ENCODE measurements at places on chromosomes 13 and 19. TPM values are rescaled to one million over a fixed set of nuclear protein-coding genes. Genes with fewer than 3 reads are reported as not detected.

EDDM13 gene
- not detected for total RNA-seq

DNA sequence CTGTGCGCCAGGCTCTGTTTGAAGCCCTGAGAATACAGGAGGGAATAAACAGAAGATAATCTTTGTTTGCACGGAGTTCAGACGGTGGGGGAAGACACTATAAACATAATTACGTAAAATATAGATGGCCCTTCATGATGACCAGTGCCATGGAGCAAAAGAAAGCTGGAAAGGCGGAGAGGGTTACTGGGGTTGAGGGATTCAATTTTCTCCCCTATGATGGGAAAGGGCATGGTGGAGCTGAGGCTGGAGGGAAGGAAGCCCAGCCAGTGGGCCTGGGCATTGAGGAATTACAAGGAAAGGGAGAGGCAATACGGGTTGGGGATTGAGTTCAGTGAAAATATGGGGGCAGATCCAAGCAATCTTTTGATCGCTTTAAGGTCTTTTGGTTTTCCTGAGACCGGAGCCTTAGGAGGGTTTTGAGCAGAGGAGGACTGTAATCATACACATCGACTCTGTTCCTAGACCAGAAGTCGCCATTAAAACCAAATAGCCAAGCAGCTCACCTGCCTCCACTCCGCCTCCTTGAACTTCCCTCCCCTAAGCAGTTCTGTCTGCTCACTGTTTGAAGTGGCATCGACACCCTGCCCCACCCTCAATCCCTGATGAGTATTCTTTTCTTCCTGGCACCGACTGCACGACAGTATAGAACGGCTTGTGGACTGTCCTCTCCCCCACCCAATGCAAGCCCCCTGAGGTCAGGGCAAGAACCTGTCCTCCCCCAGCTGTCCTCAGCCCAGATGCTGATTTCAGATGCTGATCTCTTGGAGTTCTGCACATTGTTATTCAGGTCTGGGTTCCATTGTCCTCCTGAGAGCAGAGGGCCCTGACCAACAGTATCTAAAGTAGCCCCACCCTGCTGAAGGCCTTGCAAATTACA, 813 bp upstream of the ZNF296 start:
- no peak for DNase-seq

- DNase-seq = no peak
Observed at GRCh38 chr13:77893066-77893465, 25.6 kb downstream of the EDNRB start.

- DNase-seq = no peak
Observed at GRCh38 chr13:87094646-87095045, 576.5 kb upstream of the SLITRK5 start.

DNA sequence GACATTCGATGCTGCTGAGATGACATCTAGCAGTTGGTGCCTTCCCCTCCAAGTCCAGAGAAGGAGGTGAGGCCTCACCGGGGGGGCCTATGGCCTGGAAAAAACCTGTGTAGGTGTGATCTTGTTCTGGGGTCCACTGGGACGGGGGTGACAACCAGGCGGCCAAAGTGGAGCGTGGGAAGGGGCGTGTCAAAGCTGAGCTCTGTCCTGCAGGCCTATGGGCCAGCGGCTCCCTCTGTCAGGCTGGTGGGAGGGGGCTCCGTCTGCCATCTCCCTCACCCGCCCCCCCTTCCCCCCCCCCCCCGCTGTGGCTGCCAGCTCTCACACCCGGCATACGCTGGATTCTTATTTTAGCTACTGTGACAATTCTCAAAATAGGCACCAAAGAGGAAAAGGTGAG, 56.7 kb upstream of the UQCRFS1 start:
- peak; percentile 40 for DNase-seq

- DNase-seq = no peak
Observed at GRCh38 chr13:93872376-93872775, 607.1 kb downstream of the DCT start.

DNA sequence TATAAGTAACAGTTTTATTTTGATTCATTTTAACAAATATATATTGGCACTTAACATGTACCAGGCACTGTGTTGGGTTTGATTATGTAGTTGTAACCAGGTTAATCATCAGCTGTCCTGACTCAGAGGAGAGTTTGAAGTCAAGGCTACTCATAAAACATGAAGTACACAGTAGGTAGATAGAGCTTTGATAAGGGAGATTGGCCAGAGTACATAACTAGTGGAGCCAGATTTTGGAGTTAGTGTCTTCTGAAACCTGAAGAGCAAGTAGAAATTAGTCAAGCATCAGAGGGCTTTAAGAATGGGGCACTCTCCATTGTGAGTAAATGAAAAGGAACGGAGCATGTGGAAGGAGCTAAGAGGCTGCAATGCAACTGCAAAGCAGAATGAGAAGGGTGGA, 333.9 kb downstream of the RFC3 start:
- no peak for DNase-seq

RPS15 gene
- 1,344 TPM for total RNA-seq

DNA sequence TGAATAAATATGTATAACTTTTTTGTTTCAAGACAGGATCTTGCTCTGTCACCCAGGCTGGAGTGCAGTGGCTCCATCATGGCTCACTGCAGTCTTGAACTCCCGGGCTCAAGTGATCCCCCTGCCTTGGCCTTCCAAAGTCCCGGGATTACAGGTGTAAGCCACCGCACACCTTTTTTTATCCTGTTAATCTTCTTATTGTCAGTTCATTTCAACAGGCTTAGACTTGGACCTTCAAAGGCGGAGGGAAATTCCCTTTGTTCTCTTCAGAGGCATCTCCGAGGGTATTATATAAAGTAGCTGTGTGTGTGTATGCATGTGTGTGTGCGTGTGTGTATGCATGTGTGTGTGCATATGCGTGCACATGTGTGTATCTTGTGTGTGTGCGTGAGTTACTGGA, 35.0 kb downstream of the SUGP2 start:
- DNase-seq = no peak

DNA sequence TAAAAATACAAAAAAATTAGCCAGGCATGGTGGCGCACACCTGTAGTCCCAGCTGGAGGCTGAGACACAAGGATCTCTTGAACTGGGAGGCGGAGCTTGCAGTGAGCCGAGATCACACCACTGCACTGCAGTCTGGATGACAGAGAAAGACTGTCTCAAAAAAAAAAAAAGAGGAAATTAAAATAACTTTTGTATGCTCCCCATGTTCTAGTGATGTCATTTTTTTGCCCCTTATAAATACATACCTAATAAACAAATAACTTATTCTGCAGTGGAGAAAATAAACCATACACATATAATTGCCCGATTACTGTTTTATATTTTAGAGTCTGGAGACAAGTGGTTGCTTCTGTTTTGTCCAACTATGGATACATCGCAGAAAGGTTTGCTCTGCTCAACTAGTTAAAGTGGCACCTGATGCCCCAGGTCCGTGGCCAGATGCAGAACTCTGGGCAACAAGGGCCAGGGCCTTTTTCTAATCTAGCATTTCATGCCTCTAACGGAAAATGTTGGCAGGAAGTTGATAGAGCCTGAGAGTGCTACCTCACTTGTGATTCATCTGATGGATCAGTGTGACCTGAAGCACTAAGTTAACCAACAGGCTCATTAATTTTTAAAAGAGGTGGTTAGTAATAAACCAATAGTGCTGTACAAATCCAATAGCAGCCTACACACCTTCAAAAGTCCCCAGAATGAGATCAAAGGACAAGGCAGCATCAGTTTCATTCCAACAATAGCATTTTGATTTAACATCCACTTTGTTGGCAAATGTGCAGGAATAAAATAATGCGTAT, 18.8 kb downstream of the UBE2L5 start:
- no peak for DNase-seq

- no peak for DNase-seq
Observed at GRCh38 chr13:52955472-52955874, 73.1 kb upstream of the OLFM4 start.

- no peak for DNase-seq
Observed at GRCh38 chr19:15318241-15318691, 14.1 kb downstream of the BRD4 start.

SERPINE3 gene
- 0.36 TPM for total RNA-seq

DNA sequence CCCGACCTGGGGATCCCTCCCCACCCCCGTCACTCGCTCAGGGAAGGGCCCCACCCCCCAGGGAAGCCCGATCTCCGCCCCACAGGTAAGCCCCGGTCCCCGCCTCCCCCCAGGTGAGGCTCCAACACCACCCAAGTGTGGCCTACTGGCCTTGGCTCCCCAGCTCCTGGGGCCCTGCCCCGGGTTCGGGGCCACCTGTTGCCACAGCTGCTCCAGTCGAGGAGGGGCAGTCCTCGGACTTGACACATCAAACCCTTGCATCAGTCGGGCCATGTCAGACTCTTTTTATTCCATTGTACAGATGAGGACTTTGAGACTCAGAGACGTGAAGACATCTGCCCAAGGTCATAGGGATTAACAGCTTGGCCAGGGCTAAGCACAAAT, 512 bp downstream of the CC2D1A start:
- DNase-seq = no peak

DNA sequence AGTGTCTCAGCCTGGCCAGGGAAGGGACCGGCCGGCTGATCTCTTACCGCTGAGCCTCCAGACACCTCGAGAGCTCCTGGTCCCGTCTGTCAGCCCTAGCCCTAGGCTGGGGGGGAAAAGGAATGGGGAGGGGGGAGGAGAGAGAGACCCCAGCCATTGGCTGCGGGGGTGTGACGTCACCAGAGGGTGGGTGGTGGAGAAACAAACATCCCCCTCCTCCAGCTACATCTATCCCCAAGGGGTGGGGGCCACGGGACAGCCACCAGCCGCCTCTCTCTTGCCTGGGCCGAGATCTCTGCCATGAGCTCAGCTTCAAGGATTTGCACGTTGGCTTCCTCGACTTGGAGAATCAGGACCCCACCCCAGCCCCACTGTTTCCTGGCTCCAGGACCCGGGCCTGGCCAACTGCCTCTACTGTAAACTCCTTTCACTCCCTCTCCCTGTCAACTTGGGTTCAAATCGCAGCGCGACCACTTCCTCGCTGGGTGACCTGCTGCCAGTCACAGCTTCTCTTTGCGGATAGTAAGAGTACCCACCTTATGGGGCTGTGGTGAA, at the start of gene PRX:
Gene PRX (minus strand): TSS at position 88 of the 555 bp plus-strand sequence. CDS start 5,446 bp downstream, outside the sequence.
- DNase-seq = no peak

DNA sequence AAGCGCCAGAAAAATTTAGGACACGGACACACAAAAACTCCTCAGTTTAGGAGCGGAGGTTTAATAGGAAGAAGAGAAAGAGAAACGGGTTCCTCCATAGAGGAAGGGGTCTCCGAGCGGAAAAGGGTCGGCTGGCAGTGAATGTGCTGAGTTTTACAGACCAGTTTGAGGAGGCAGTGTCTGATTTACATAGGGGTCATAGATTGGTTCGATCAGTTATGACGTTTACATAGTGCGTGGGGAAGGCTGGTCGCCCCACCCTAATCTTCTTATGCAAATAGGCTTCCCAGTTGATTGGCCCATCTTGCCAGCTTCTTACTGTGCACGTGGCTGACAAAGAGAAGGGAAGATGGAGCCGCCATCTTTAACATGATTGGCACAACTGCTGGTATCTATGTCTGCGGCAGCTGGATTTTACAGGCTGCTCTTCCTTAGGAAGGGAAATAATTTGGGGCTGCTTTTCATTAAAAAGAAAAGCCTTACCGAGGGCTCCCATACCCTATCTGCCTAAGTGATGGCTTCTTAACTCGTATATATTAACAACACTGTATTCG, 1.2 kb upstream of the ZNF225 start:
- no peak for DNase-seq

IZUMO2 gene
- total RNA-seq = not detected

- no peak for DNase-seq
Observed at GRCh38 chr19:13986348-13986904, 19.7 kb downstream of the RFX1 start.

- DNase-seq = no peak
Observed at GRCh38 chr13:36490055-36490454, 57.8 kb downstream of the CCNA1 start.

NUCB1 gene
- total RNA-seq = 205 TPM

- DNase-seq = no peak
Observed at GRCh38 chr19:47239610-47240296, 8.8 kb upstream of the BBC3 start.

SPC24 gene
- 15.0 TPM for total RNA-seq

DNA sequence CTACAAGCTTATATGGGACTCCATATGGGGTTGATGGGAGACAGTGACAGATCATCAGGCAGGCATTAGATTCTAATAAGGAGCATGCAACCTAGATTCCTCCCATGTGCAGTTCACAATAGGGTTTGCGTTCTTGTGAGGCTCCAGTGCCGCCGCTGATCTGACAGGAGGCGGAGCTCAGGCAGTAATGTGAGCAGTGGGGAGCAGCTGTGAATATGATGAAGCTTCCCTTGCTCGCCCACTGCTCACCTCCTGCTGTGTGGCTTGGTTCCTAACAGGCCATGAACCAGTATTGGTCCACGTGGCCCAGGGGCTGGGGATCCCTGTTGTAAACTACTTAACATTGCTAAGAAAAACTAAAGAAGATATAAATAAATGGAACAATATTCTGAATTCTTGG, 378.4 kb downstream of the KCNRG start:
- no peak for DNase-seq

GRCh38 chr19:14342809-14343208, 38.4 kb upstream of the ADGRE5 start:
- no peak for DNase-seq

DNA sequence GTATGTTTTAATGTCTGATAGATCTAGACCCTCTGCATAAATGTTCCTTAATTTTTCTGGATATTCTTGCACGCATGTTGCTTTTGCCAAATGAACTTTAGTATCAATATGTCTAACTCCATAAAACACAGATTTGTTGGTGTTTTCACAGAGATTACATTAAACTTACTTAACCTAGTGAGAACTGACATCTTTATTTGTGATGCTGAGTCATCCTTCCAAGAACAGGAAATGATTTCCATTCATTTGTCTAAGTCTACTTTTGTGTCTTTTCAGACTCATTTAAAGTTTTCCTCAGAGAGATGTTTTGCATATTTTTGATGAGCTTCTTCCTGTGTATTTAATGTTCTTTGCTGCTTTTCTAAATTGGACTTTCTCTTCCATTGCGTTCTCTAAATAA, 184.0 kb downstream of the SLC7A1 start:
- DNase-seq = no peak

- no peak for DNase-seq
Observed at GRCh38 chr19:29890392-29890791, 51.6 kb upstream of the URI1 start.

PRX gene
- 1.2 TPM for total RNA-seq

GRCh38 chr13:71454509-71454908, 412.5 kb downstream of the DACH1 start:
- DNase-seq = no peak

DNA sequence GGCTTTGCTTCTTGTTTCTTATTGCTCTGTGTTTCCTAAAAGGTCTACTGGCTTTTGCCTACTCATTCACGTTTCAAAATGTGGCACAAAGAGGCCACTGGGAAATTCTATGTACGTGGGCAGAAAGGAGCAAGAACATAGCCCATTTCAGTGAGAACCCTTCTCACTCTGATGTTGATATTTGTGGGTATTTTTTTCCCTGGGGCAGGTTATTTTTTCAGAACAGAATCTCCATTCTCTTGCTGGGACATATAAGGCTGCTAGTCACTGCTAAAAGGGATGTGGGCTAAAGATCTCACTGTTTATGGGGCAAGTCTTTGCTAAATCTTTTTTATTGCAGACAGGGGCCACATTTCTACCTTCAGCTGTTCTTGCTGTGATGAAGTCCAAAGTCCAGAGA, 27.1 kb downstream of the EDNRB start:
- DNase-seq = no peak

ZNF418 gene
- 24.6 TPM for total RNA-seq

Data from type B pancreatic cell (in vitro differentiated cells).